ENCODE measurements at places on chromosomes 6 and 20. TPM values are rescaled to one million over a fixed set of nuclear protein-coding genes. Genes with fewer than 3 reads are reported as not detected.

The MAP3K7 gene
- 19.8 TPM for total RNA-seq

The TNFRSF6B gene
- total RNA-seq: 15.4 TPM

The C6orf58 gene
- 0.26 TPM for total RNA-seq

The MAFB gene
- total RNA-seq: 8.0 TPM

The PDCD2 gene
- 59.8 TPM for total RNA-seq

The FAM162B gene
- 6.2 TPM for total RNA-seq

The C6orf47 gene
- 22.9 TPM for total RNA-seq

The BTN3A1 gene
- 8.1 TPM for total RNA-seq

The RAB32 gene
- 81.5 TPM for total RNA-seq

The PLAGL2 gene
- total RNA-seq: 3.5 TPM

The BPIFB4 gene
- total RNA-seq: not detected

The CALHM5 gene
- total RNA-seq: 1.4 TPM

The CRIP3 gene
- not detected for total RNA-seq

The OR2J3 gene
- total RNA-seq: not detected

The MED20 gene
- 34.3 TPM for total RNA-seq

The PXDC1 gene
- total RNA-seq: 71.8 TPM

Measured in dermis microvascular lymphatic vessel endothelial cell (primary cell).